Stimulated activated CD4-positive, alpha-beta T cell treated with anti-CD3 and anti-CD28 coated beads, TNF-alpha, amount 100 ng/mL, for 48 hours (primary cell): ENCODE measurements at places on chromosomes 4 and X.

DNA sequence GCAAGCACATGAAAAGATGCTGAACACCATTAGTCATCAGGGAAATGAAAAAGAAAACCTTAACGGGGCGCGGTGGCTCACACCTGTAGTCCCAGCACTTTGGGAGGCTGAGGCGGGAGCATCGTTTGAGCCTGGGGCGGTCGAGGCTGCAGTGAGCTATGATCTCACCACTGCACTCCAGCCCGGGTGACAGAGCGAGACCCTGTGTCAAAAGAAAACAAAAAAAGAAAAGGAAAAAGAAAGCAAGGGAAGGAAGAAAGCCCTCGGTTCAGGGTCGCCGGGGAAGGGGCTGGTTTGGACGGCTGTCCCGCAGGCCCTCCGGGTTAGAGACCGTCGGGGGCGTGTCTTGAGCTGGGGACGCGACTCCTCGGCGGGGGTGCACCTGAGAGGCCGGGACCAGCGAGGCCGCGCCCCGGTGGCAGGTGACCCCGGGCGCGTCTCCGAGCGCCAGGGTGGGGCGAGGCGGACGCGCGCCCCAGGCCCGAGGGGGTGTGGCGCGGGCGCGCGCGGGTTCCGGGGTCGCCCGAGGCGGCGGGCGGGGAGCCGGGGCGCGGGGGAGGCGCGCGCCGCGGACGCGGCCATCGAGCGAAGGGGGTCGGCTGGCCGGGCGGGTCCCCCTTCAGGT lies 478 bp upstream of the PLXNA3 start:
- no peak for DNase-seq

DNA sequence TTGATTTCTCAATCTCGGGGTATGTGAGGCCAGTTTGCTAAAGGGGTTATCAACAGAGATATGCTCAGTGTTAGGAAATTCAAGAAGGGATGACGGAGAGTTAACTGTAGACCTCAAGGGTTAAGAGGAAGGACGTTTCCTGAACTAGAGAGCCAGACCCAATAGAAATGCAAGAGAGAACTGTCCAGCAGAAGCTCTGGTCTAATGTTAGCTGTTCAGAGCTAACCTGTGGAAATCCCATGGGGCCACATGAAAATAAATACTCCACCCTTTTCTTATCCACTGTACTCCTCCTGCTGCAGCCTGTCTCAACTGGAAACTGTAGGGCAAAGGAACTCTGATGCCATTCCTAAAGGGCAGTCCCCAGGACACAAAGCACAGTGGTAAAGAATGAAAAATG lies 274.3 kb downstream of the DMD start:
- DNase-seq = no peak

- no peak for DNase-seq
These were observed 353.5 kb upstream of the CXorf51B start for GRCh38 chrX:146456058-146456457.

- no peak for DNase-seq
These were observed 171.1 kb upstream of the PITX2 start for GRCh38 chr4:110793890-110794554.

DNA sequence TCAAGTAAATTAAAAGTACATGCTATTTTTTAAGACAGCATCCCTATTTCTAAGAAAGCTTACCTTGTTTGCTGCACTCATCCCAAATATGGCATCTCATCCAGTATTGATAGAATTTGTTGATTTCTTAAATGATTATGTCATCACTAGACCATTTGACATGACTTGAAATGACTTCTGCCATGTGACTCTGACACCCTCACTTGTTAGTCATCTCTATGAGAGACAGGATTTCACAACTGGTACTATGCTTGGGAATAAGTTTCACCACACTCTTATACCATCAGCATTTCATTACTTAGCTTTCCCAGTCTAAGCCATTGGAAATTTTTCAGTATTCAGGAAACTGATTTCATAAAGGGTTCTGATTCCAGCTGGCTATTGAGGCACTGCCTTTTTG lies 55.3 kb downstream of the TMPRSS11F start:
- no peak for DNase-seq

DNA sequence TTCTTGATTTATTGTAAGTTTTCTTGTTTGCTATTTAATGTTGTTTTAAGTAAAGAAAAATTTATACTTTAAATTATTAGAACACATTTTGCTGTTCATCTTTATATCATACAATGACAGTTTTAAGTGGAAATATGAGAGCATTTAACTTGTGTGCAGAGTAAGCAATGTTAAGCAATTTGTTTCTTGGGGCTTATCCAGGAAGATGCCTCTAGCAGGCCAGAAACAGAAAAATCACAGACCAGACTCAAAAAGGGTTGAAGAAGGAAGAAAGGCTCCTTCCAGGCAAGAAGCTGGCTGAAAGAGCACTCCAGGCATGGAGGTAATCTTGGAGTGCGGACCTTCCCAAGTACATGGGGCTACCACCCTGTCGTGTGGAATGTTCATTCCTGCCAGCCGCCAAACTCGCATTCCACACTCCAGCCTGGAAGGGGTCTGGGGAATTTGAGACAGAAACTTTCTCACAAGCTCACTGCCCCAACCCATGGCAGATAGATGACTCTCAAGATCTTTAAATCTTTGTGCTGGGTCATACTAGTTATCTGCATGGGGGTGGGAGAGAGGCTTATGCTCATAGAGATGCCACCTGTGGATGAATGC lies 1521.3 kb upstream of the AGA start:
- DNase-seq = no peak

DNA sequence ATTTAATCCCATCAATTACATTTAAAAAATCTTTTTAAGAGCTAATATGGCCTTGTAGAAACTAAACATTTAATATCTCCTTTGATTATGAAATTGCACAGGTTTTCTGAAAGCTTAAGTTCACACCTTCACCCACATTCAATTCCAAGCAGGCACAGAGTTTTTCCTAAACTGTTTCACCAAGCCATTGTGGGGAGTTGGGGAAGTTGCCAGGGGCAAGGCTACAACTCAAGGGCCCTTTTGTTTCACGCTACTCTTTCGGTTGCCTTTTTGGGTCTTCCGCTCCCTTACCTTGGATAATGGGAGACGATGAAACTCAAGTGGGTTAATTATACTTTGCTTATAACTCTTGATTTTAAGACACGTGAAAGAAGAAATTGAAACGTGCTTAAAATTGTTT lies 33.3 kb downstream of the APBB2 start:
- DNase-seq = no peak

GRCh38 chr4:95910749-95911148 lies 70.9 kb downstream of the PDHA2 start:
- no peak for DNase-seq

- DNase-seq = no peak
These were observed 13.0 kb upstream of the PDCL2 start for GRCh38 chr4:55604996-55605395.

DNA sequence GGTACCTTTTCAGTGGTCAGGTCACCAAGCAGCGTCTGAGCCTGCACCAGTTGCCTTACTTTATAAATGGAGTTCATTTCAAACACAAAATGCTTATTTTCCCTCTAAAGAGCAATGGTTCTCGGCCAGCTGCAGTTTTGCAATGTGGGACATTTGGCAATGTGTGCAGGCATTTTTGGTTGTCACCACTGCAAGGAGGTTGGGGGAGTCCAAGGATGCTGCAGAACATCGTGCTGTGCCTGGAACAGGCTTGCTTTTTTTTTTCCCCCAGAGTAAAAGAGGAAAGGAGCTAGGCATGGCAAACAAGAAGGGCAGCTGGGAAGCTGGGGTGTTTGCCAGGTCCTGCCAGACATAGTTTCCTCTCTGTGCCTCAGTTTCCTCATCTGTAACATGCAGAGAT lies 115.6 kb downstream of the GPR143 start:
- no peak for DNase-seq

GRCh38 chrX:17814557-17814956 lies 46.5 kb downstream of the RAI2 start:
- no peak for DNase-seq

DNA sequence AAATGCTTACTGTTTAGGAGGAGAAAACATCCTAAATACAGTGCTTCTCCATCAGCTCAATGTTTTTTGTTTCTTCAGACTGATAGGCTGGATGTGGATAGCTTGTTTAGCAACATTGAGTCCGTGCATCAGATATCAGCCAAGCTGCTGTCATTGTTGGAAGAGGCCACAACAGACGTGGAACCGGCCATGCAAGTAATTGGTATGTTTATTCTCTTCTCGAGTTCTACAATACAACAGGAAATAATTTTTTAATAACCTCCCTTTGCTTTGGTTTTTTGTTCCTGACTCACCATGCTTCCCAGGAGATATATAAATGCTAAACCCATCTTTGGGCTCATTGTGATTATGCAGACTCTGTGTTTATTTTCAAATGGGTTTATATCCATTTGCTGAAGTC lies 60.9 kb downstream of the ARHGEF38 start:
- DNase-seq = no peak

- DNase-seq = no peak
These were observed 799 bp downstream of the XPNPEP2 start for GRCh38 chrX:129739578-129739977.

DNA sequence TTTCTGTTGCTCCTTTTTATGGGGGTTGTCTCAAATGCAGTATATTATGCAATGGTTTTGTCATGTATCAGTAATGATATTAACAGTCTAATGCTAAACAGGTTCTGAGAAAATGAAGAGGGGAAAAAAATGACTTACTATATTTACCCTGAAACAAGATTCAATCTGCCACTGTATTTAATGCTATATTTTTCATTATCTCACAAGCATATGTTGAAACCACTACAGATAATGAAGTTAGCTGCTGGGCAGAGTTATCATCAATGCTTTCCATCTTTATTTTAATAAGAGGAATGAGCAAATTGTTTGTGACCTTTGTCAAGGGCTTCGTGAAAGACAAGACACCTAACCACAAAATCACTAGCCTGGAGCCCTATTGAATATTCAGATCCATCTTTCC lies 32.6 kb upstream of the NAA11 start:
- no peak for DNase-seq

GRCh38 chr4:30860978-30861377 lies 140.8 kb downstream of the PCDH7 start:
- no peak for DNase-seq

DNA sequence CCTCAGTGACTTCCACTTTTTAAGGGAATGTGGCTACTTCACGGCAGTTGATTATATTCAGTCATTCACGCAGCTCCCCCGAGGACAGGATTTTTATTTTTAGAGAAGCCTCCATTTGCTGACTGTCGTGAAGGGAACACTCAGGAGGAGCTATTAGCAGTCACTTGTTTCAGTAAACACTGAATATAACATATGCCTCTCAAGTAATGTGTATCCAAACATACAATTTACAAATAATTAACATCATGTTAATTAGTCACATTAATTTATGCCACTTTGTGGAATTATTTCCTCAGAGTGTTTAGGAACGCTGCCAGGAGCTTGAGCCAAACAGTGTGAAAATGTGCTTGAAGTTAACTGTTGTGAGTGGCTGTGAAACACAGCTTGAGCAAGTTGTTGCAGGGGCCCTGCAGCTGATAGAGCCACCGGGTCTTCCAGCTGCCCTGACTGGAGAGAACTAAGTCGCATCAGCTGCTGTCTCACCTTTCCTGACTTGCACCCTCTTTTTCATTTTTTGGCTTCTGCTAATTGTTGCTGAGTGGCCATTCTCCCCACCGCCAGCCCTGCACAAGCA lies 245.6 kb downstream of the LDB2 start:
- DNase-seq = no peak

DNA sequence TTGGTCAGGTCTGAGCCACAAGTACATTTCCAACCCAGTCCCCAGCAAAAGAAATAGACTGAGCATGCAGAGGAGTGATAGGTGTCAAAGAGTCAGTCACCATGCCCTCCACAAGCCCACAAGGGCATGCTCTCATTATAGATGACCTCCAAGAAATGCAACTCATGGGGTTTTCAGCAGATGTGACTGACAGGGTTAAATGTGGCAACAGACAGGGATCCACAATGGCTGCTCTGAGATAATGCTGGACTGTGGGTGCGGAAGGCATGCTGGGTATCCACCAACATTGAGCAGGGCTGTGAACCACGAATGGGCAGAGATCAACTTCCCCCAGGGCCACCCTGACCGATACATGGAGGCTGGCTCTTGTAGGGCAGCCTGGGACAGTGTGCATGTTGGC lies 115.8 kb downstream of the BCOR start:
- DNase-seq = no peak

- DNase-seq = no peak
These were observed 25.8 kb downstream of the PPP3CA start for GRCh38 chr4:101321481-101322042.

DNA sequence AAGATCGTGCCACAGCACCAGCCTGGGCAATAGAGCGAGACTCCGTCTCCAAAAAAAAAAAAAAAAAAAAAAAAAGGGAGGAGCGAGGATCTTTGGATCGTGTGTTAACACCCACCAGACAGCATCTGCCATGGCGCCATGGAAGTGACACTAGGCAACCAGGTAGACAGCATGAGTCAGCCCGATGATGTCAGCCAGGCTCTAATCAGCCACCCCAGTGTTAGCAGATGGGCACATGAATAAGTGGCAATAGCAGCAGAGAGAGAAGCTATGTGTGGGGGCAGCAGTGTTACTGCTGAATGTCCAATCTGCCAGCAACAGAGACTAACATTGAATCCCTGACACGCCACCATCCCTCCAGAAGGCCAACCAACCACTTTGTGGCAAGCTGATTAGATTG lies 6.6 kb downstream of the SYN1 start:
- DNase-seq = no peak

GRCh38 chr4:38152721-38153386 lies 192.7 kb downstream of the PTTG2 start:
- no peak for DNase-seq

DNA sequence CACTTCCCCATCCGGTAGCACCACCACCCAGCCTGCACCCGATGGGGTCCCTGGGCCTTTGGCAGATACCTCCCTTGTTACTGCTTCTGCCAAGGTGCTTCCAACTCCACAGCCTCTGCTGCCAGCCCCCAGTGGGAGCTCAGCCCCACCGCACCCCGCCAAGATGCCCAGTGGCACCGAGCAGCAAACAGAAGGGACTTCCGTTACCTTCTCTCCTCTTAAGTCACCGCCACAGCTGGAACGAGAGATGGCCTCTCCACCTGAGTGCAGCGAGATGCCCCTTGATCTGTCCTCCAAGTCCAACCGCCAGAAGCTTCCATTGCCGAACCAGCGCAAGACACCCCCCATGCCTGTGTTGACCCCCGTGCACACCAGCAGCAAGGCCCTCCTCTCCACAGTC lies 31.9 kb downstream of the BCORL1 start:
- no peak for DNase-seq

DNA sequence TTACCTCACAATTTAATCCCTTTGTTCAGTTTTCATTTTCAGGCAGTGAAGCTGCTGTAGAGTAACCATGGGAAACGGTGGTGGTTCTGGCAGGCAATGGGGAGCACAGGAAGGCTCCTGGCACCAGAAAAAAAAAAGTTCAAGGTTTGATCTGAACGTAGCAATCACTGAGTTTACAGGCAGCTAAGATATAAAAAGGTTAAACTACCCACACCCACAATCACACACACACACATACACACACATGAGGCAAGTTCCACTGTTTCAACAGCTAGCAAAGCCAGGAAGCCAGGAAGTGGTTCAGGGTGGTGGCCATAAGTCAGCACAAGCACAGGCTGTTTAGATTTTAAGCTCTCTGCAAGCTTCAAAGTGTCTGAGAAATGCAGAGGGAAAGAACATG lies at the start of gene SULT1B1:
Gene SULT1B1, minus strand, starts transcription at position 166 of the 400 bp plus-strand sequence. CDS start 5,403 bp downstream, outside the sequence.
- DNase-seq = no peak

GRCh38 chr4:146347822-146348221 lies 133.5 kb downstream of the REELD1 start:
- no peak for DNase-seq
